HT-29 (cell line): ENCODE measurements at places on chromosomes 16 and 17. TPM values are rescaled to one million over a fixed set of nuclear protein-coding genes. Genes with fewer than 3 reads are reported as not detected.

ANKS4B gene
- 4.9 and 5.1 TPM in 2 replicates for total RNA-seq

ZPBP2 gene
- total RNA-seq, result not detected in 2 replicates

BICDL2 gene
- 40.5 and 50.1 TPM in 2 replicates for total RNA-seq

RAP1GAP2 gene
- total RNA-seq, result 9.6 and 14.0 TPM in 2 replicates

NOMO2 gene
- total RNA-seq, result 122 and 130 TPM in 2 replicates

UNC13D gene
- 37.5 and 43.5 TPM in 2 replicates for total RNA-seq

CES3 gene
- total RNA-seq, result 1.3 and 3.4 TPM in 2 replicates

LAT gene
- 14.8 and 22.7 TPM in 2 replicates for total RNA-seq

NHLRC4 gene
- 0.05 and 0.13 TPM in 2 replicates for total RNA-seq

ATP2C2 gene
- total RNA-seq, result 67.9 and 72.4 TPM in 2 replicates

OTOP3 gene
- total RNA-seq, result not detected in 2 replicates

TBC1D3L gene
- total RNA-seq, result 22.5 and 25.3 TPM in 2 replicates

ST3GAL2 gene
- 54.7 and 84.7 TPM in 2 replicates for total RNA-seq

TMC6 gene
- total RNA-seq, result 236 and 238 TPM in 2 replicates

TNRC6A gene
- total RNA-seq, result 11.6 and 14.8 TPM in 2 replicates

TNS4 gene
- total RNA-seq, result 148 and 187 TPM in 2 replicates

TNFRSF13B gene
- not detected in 2 replicates for total RNA-seq

TAT gene
- 0.03 TPM in 1 of 2 replicates, not detected in the other for total RNA-seq

CES4A gene
- total RNA-seq, result 3.0 and 5.5 TPM in 2 replicates

NACA2 gene
- total RNA-seq, result not detected in 2 replicates

CDH8 gene
- total RNA-seq, result not detected in 2 replicates

AOC2 gene
- 1.6 and 1.8 TPM in 2 replicates for total RNA-seq

OR1E2 gene
- not detected in 2 replicates for total RNA-seq

KIF2B gene
- total RNA-seq, result not detected in 2 replicates

IGFALS gene
- total RNA-seq, result 0.08 TPM in 1 of 2 replicates, not detected in the other

SULT1A2 gene
- total RNA-seq, result 1.4 and 1.7 TPM in 2 replicates

PIPOX gene
- 0.47 and 2.2 TPM in 2 replicates for total RNA-seq

EXOC3L1 gene
- 0.29 and 0.74 TPM in 2 replicates for total RNA-seq

RNF222 gene
- total RNA-seq, result not detected in 2 replicates

GNG13 gene
- total RNA-seq, result not detected in 2 replicates

MYO15B gene
- 29.0 and 36.8 TPM in 2 replicates for total RNA-seq

PRR29 gene
- 0.10 TPM in 1 of 2 replicates, not detected in the other for total RNA-seq

MGRN1 gene
- total RNA-seq, result 27.4 and 31.3 TPM in 2 replicates

KRTAP4-9 gene
- not detected in 2 replicates for total RNA-seq

ATAD5 gene
- total RNA-seq, result 3.5 and 3.6 TPM in 2 replicates

PRR35 gene
- 0.08 TPM in 1 of 2 replicates, not detected in the other for total RNA-seq

CHTF8 gene
- 55.1 and 70.6 TPM in 2 replicates for total RNA-seq

ZNF423 gene
- total RNA-seq, result not detected in 2 replicates
